Neural progenitor cell (in vitro differentiated cells): ENCODE measurements at places on chromosomes 12 and 14. TPM values are rescaled to one million over a fixed set of nuclear protein-coding genes. Genes with fewer than 3 reads are reported as not detected.

DNA sequence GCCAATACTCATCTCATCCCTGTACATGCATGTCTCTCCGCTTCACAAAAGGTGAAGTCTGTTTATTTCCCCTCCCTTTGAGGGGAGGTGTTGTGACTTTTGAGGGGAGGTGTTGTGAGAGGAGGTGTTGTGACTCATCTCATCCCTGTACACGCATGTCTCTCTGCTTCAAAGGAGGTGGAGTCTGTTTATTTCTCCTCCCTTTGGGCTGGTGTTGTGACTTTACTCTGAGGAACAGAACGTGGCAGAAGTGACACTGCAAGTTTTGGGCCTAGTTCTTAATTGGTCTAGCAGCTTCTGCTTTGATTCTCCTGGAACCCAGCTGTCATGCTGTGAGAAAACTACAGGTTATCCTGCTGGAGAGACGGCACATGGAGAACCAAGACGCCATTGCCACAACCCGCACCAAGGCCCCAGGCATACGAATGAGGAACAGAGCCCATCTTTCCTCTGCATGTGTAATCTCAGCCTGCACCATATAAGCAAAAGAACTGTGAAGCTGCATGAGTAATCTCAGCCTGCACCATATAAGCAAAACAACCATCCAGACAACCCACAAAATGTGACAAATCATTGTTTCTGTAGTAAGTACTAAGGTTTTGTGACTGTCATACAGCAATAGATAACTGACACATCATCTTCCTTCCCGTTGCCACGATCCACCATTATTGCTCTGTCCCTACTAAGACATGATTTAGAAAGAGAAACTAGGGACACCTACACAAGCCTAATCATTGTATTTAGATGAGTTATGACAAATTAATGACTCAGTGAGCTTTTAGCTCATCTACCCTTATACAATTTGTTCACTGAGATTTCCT, 30.0 kb downstream of the GALNT4 start:
- no peaks in the 10 kb centered on the region for H3K36me3 ChIP-seq
- H3K27ac ChIP-seq: no peak overlapping the region
- H3K4me1 ChIP-seq: no peaks in the 10 kb centered on the region
- no peak for DNase-seq

DNA sequence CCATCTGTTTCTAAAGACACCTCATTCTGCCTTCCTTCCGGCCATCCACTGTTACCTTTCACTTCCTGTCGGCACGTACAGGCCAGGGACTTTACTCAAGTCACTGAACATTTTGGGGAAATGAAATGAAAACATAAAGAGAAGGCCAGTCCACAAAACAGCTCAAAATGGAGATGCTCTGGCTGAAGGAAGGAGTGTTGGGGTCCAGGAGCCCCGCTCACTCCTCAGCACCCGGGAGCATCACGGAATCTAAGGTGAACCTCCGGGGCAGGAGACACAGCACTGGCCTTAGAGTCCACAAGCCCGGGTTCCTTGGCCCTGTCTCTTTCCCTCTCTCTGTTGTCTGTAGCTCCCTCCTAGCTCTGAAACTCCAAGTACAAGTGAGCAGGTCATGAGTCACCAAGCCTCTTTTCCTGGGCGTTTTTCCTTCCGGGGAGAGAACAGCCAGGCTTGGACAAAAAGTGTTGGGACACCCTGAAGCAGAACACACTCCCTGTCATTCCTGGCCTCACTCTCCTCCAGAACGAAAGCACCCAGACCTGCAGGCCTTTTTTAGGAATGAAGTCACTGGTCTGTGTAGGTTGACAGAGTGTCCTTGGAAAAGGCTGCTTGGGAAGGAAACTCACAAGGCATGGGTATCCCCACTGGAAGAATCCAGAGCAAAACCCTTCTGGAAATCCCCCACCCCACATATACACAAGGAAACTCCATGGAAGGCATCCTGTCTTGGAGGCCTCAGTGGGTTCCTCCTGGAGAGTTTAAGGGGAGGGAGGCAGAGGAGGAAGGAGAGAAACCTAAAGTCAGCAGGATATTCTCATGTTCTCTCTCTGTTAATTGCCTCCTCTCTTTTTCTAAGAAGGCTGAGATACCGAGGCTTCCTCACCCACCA, 245.3 kb downstream of the ZFP36L1 start:
- H3K27me3 ChIP-seq: no peaks in the 10 kb centered on the region
- H3K27ac ChIP-seq: peak overlapping the region; percentile 49
- H3K4me3 ChIP-seq: no peak overlapping the region
- no peaks in the 10 kb centered on the region for H3K36me3 ChIP-seq
- DNase-seq: no peak

- no peaks in the 10 kb centered on the region for H3K36me3 ChIP-seq
- no peak overlapping the region for H3K27ac ChIP-seq
- no peak for DNase-seq
- no peaks in the 10 kb centered on the region for H3K27me3 ChIP-seq
Measured at GRCh38 chr14:94631536-94632304, 19.5 kb downstream of the SERPINA3 start.

DNA sequence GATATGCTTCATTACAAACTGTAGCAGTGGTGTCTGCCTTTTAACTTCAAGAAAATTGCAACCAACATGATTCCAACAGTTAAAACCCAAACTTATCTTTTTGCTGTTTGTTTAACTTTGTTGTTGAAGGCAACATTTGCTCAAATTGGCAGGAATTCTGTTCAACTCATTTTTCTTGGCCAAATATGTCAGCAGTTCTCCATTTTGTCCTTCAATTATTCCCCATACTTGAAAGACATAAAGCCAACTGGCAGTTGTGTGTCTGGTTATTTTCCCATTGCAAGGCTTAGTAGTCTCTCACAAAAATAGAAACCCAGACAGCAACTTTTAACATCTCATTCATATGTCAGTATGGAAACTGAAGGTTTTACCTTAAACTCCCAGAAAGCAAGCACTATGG, 146.3 kb downstream of the LRIG3 start:
- no peaks in the 10 kb centered on the region for H3K27me3 ChIP-seq
- DNase-seq: no peak
- no peak overlapping the region for H3K27ac ChIP-seq
- no peaks in the 10 kb centered on the region for H3K36me3 ChIP-seq
- no peak overlapping the region for H3K4me3 ChIP-seq

- no peaks in the 10 kb centered on the region for H3K36me3 ChIP-seq
- H3K4me3 ChIP-seq: no peak overlapping the region
- H3K27ac ChIP-seq: no peak overlapping the region
- peaks cover 3% of the 10 kb centered on the region for H3K4me1 ChIP-seq
Measured at GRCh38 chr12:32661706-32662105, 17.4 kb upstream of the DNM1L start.

GRCh38 chr12:26651566-26652188, 181.3 kb downstream of the ITPR2 start:
- DNase-seq: peak; percentile 73
- peaks cover 4% of the 10 kb centered on the region for H3K4me1 ChIP-seq
- H3K36me3 ChIP-seq: no peaks in the 10 kb centered on the region
- H3K27me3 ChIP-seq: no peaks in the 10 kb centered on the region
- no peak overlapping the region for H3K4me3 ChIP-seq

DNA sequence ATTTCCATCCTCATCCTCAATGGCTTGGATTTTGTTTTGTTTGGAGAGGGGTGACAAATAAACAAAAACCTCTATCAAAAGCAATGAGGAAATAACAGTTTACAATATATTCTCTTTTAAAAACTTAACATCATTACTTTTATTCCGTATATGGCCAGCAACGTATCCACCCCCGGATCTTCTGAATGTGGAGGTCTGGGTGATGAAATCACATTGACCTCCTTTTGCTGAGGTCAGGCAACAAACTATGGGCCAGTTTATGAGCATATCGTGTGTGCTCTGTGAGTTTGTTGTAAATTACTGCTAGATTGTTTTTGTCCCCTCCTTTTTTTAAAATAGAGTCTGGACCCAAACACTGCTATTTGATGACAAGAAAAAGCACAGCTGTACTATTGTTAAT, 178.1 kb downstream of the BCAT1 start:
- no peak overlapping the region for H3K27ac ChIP-seq
- no peaks in the 10 kb centered on the region for H3K27me3 ChIP-seq
- DNase-seq: no peak
- H3K4me3 ChIP-seq: no peak overlapping the region
- peaks cover 7% of the 10 kb centered on the region for H3K36me3 ChIP-seq

DNA sequence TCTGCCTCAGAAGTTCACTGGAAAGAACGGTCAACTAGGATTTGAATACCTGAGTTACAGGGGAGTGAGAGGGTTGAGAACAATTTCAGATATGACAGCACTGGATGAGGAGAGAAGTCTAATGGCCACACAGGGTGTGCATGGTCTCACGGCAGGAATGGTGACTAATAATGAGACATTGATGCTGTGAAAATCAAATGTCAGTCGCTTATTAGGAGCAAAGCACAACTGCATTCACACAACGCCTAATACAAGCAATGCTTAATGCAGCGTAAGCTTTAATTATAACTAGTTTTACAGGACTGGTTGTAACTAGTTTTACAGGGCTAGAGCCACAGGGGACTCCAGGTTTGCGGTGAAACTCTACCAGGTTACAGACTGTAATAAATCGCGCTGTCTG, 23.4 kb upstream of the PRIMA1 start:
- no peaks in the 10 kb centered on the region for H3K36me3 ChIP-seq
- H3K4me3 ChIP-seq: no peak overlapping the region

DNA sequence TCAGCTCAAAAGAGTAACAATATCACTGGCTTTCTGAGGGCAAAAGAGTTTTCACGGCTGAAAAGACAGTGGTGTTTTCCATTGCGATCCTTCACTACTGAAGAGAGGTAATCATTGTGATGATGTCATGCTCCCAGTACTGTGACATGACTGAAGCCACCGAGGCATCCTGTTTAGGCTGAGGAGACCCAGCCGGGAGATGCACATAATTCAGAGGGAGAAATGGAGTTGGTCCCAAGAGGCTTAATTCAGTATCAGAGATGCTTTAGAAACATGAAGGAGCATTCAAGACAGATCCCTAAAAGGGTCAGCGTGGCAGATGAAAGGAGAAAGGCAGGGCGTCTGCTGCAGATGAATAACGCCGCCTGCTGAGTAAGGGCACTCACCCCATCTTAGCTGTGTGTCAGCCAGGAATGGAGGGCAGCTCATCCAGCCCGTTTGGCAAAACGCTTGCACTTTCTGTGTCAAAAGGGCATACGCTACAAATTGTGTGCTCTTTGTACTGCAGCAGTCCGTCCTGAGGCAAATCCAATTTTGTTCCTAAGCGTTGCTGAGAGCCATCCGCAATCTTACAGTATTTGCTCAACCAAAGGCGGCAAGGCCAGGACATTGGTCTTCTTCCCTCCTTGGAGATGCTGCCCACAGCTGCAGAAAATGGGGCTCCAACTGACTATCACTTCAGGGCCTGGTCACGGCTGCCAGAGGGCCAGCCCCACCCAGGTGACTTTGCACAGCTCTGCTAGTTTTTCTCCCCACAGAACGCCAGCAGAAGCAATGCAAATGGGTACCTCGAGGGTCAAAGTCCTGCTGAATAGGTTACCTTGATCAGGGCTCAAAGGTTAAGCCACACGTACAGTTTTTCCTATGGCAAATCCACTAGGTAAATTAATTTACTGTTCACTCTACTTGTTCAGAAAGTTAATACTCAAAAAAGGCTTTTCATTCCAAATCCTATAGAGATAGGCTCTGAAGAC, 23.5 kb downstream of the CCDC92 start:
- peak; percentile 21 for DNase-seq
- no peaks in the 10 kb centered on the region for H3K36me3 ChIP-seq
- peaks cover 10% of the 10 kb centered on the region for H3K4me1 ChIP-seq

GRCh38 chr14:50844391-50844790, 13.4 kb upstream of the NIN start:
- H3K36me3 ChIP-seq: no peaks in the 10 kb centered on the region
- DNase-seq: no peak
- no peak overlapping the region for H3K27ac ChIP-seq
- peaks cover 3% of the 10 kb centered on the region for H3K27me3 ChIP-seq

GRCh38 chr14:39122330-39123138, 8.4 kb downstream of the GEMIN2 start:
- H3K36me3 ChIP-seq: peaks cover 9% of the 10 kb centered on the region
- H3K4me1 ChIP-seq: no peaks in the 10 kb centered on the region
- no peak for DNase-seq
- H3K27me3 ChIP-seq: no peaks in the 10 kb centered on the region
- H3K4me3 ChIP-seq: no peak overlapping the region

DNA sequence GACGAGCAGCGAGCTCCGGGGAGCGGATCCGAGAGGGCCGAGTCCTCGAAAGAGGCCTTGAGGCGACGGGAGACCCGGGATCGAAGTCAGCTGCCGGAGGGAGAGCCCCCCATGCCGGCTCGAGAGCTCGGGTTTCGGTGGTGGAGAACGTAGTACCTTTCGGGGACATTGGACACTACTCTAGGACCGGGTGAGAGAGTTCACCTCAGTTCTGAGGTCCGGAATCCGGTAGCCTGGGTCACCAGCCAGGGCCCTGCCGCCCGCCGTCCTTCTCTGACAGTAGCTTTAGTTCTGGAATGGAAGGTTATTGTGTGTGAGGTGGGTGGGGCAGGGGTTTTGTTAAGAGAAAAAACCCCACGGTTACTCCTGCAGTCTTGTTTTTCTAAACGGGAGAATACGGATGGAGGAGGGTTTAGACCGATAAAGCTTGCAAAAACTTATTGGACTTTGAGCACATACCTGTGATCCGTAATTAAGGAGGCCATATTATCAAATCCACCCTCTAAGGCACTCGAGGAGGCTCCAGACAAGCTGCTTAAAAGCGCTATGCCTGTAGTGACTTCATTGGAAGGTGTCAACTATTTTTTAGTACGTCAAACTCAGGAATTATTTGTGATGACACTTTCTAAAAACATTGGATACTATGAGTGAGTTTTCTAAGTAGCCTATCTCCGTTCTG, 765 bp downstream of the SCYL2 start:
- peak overlapping the region; percentile 82 for H3K4me3 ChIP-seq
- H3K4me1 ChIP-seq: peaks cover 20% of the 10 kb centered on the region
- H3K27ac ChIP-seq: peak overlapping the region; percentile 96

DNA sequence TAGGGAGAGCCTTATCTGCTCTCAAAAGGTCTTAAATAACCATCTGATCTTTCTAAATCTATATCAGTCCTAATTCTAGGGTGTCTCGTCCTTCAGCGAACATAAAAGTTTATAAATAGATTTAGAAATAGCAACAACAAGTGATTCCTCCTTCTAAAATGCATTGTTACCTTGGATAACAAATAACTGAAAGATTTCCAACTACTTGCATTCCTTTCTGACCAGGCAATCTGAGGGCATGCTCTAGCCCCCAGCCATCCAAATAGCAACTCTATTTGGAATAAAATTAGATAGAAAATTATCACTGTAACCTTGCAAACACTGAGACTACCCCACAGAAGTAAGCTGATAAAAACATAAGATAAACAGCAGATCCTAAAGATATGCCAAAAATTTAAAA, 21.8 kb upstream of the KRR1 start:
- H3K4me3 ChIP-seq: no peak overlapping the region
- no peaks in the 10 kb centered on the region for H3K27me3 ChIP-seq
- H3K4me1 ChIP-seq: no peaks in the 10 kb centered on the region

- H3K36me3 ChIP-seq: no peaks in the 10 kb centered on the region
- H3K27me3 ChIP-seq: no peaks in the 10 kb centered on the region
- no peak overlapping the region for H3K27ac ChIP-seq
Measured at GRCh38 chr14:93395231-93395630, 35.5 kb upstream of the UNC79 start.

- peaks cover 6% of the 10 kb centered on the region for H3K4me1 ChIP-seq
- no peak for DNase-seq
- H3K27ac ChIP-seq: no peak overlapping the region
- no peaks in the 10 kb centered on the region for H3K27me3 ChIP-seq
- no peaks in the 10 kb centered on the region for H3K36me3 ChIP-seq
Measured at GRCh38 chr12:87320724-87321123, 708.5 kb downstream of the C12orf50 start.

Gene TPH2
- total RNA-seq: 0.12 TPM in 1 of 2 replicates, not detected in the other

Gene KLRK1
- total RNA-seq: not detected in 2 replicates

Gene METTL25
- total RNA-seq: 9.3 and 11.2 TPM in 2 replicates

Gene RTL1
- total RNA-seq: 0.15 and 0.65 TPM in 2 replicates

Gene ASCL1
- total RNA-seq: 0.21 TPM in 1 of 2 replicates, not detected in the other

Gene OAS3
- total RNA-seq: under 0.01 TPM in 1 of 2 replicates, not detected in the other

Gene HOXC12
- not detected in 2 replicates for total RNA-seq

Gene KRT83
- not detected in 2 replicates for total RNA-seq
